ENCODE measurements at places on chromosomes 16 and 17.

GRCh38 chr16:82651921-82652601 lies 25.3 kb downstream of the CDH13 start:
- no peak for DNase-seq

DNA sequence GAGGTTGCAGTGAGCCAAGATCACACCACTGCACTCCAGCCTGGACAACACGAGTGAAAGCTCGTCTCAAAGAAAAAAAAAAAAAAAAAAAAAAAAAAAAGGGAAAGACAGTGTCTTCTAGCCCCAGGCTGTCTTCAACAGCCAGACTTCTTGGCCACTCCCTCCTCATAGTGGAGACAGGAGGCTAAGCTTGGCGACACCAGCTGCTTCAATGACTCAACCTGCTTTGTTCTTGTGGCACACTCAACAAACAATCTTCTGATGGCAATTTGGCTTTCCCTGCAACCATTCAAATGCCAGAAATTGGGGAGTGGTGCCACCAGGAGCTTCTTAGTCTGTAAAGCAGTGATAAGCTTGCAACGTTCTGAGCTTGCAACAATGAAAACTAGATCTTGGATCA lies 290.4 kb upstream of the DYNLRB2 start:
- DNase-seq: no peak

DNA sequence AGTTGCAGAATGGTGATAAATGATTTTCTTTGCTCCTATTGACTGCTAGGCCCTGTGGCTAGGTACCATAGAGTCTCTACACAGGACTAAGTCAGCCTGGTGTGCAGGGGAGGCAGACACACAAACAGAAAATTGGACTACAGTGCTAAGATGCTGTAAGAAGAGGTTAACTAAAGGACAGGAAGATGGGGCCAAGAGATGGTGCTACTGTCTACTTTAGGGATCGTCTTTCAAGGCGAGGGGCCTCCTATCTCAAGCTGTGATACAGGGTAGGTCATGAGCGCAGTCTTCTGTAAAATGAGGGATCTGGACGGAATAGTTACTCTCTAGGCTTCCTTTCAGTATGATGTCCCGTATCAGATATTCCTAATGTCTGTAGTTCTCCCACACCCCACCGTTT lies 817 bp downstream of the NME1 start:
- DNase-seq: no peak

DNA sequence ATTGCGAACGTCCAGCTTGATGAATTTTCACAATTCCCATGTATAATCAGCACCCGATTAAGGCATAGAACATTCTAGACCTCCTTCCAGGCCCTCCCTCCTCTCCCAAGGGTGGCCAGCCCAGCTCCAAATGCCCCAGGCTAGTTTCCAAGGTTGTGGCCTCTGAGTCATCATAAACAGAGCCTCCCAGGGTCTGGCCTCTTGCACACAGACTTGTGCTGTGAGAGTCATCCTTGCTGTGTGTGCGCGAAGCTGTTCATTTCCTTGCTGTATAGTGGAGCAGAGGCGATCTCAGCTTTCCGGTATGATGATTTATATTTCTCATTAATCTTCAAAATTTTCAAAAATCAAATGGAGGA lies 20.5 kb upstream of the JPH3 start:
- DNase-seq: no peak

- DNase-seq: no peak
Measured at GRCh38 chr17:48517478-48517877, 13.3 kb downstream of the HOXB1 start.

GRCh38 chr16:8888951-8889892 lies 7.1 kb downstream of the LITAFD start:
- no peak for DNase-seq

- no peak for DNase-seq
Measured at GRCh38 chr17:81991684-81992305, 14.4 kb downstream of the ASPSCR1 start.

- no peak for DNase-seq
Measured at GRCh38 chr16:88798772-88799455, 4.7 kb upstream of the CDT1 start.

DNA sequence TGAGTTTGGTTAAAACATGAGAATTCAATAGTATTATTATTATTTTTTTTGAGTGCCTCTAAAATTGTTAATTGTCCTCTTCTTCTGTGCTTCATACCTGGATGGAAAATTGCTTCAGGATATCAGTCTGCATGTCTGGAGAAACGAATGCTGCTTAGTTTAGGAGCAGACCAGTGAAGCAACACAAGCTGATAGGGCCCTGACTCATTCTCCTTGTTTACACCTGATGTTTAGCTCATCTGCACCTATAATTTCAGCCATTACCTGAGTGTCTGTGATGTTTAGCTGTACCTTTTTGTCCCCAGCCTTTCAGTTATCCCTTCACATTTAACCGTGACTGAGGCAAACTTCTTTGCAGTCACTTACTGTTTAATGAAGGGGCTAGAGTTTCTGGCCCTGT lies 14.8 kb downstream of the SNTB2 start:
- no peak for DNase-seq

- DNase-seq: no peak
Measured at GRCh38 chr16:48067388-48067787, 88.4 kb downstream of the ABCC12 start.

- DNase-seq: no peak
Measured at GRCh38 chr16:88008840-88009239, 57.6 kb downstream of the BANP start.

DNA sequence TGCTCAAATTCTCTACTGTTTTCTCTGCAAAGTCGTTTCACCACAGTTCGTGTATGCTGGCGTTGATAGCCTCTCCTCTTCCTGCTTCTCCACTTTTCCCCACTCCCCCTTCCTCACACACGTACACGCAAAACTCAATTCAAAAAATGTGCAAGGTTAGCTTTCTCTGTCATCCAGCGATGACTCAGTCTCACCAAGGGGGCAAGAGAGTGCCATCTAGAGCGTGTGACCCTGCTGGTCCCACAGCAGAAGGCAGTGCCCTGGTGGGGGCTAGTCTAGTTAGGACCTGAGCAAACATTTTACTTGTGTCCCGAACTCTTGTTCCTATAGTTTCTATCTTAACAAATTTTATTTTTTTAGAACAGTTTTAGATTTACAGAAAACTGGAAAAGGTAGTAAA lies 121.2 kb upstream of the CHMP6 start:
- DNase-seq: no peak

- DNase-seq: no peak
Measured at GRCh38 chr17:45333702-45334092, 16.9 kb upstream of the MAP3K14 start.

DNA sequence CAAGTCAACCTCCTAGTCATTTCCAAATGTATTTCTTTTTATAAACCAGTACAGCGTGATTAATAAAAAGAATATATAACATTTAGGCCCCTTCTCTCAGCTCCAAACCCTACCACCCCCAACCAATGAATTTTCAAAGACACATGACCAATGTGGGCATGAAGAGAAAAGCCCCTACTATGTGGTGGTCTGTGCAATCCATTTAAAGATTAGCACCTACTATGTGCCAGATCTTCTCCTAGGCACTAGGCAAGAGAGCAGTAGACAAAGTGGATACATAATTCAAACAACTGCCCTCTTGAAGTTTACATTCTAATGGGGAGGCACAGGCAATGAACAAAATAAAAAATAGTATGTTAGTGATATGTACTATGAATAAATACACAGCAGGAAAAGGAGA lies 19.4 kb downstream of the AXIN2 start:
- DNase-seq: no peak

DNA sequence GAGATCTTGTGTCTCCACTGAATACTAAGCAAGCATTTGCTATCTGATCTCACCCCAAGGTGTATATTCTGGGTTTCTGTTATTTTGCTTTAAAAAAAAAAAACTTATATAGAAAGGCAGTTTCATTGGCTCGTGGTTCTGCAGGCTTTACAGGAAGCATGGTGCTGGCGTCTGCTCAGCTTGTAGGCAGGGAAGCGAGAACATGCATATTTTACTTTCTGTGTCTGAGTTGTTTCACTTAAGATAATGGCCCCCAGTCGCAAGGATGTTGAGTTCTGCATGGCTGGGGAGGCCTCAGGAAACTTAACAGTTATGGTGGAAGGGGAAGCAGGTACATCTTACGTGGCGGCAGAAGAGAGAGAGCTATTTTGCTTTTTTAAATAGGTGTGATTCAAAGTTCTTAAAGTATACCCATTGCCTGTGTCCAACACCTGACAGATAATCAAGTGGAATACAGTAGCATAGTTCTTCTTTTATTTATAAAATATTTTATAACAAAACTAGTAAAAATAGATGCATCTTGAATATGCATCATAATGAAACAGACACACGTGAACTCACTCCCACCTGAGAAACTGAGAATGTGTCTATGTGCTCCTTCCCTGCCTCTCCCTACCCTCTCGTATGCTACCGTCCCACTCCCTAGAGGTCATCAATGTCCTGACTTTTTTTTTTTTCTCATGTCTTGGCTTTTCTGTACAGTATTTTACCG lies 15.4 kb upstream of the ARHGAP17 start:
- DNase-seq: no peak

DNA sequence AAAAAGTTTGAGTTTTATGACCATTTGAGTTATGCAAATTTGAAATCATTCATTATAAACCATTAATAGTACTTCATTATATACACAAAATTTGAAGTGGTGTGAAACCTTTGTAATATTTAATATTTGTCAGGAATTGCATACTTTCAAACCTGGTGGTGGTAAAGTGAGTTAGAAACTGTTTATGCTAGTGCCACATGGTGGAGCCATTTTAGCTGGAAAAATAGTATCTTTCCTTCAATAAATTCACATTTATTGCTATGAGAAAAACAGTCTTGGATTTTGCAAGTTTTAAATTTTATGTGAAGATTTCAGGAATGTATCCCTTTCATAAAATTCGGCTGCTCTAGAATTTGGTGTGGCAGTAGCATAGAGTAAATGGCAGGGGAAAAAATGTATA lies 7.3 kb upstream of the BLMH start:
- DNase-seq: no peak

DNA sequence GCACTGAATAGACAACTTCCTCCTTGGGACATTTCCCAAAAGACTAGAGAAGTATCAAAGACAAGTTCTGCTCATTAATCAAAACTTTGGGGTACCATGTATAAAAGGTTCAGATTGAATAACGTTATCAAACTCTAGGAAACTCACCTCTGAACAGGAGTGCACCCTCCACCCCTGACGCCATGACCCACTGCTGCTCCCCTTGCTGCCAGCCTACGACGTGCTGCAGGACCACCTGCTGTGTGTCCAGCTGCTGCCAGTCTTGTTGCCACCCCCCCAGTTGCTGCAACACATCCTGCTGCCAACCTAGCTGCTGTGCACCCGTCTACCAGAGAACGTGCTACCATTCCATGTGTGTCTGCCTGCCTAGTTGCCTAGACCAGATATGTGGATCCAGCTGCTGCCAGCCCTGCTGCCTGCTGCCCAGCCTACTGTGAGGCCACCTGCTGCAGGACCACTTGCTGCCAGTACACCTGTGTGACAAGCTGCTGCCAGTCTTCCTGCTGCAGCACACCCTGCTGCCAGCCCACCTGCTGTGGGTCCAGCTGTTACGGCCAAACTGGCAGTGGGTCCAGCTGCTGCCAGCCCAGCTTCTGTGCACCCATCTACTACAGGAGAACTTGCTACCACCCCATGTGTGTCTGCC lies 13.8 kb upstream of the KRTAP9-2 start:
- no peak for DNase-seq

GRCh38 chr17:57892820-57893595 lies 43.2 kb upstream of the MRPS23 start:
- no peak for DNase-seq

DNA sequence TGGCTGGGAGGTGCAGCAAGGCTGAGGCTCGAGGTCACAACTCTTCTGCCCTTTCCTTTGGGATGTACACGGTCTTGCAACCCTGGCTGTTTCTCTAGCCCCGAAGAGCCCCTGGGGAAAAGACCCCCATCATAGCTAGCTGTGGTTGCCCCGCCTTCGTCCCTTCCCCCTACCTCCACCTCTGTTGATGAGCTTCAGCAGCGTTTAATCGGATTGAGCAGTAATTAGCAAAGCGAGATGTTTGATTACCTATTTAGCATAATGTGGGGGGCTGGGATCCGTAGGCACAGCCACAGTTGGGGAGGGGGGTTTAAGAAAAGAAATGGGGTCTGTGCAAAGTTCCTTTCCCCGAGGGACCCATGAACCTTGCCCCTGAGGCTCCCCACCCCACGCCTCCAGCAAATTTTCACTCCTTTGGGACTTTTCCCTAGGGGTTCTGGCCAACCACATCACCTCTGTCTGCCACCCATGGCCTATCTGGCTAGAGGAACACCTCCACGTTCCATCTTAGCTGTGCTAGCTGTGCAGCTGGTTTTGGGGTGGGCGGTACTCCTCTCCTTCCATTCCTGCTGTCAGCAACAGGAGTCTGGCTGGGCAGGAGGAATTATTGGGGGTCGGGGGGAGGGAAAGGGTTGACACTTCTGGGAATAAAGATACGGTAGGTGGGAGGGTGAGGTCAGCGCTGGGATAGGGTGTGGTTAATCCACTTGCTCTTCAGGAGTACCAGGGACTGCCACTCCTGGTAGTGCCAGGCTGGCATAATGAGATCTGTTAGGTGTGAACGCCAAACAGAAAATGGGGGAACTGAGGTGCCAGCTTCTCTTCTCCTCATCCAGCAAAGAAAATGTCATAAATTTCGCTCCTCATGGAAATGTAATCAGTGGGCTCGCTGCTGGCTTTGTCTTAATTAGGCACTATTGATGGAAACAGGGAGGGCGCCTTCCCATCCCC lies 1.3 kb upstream of the DNAH2 start:
- DNase-seq: no peak

DNA sequence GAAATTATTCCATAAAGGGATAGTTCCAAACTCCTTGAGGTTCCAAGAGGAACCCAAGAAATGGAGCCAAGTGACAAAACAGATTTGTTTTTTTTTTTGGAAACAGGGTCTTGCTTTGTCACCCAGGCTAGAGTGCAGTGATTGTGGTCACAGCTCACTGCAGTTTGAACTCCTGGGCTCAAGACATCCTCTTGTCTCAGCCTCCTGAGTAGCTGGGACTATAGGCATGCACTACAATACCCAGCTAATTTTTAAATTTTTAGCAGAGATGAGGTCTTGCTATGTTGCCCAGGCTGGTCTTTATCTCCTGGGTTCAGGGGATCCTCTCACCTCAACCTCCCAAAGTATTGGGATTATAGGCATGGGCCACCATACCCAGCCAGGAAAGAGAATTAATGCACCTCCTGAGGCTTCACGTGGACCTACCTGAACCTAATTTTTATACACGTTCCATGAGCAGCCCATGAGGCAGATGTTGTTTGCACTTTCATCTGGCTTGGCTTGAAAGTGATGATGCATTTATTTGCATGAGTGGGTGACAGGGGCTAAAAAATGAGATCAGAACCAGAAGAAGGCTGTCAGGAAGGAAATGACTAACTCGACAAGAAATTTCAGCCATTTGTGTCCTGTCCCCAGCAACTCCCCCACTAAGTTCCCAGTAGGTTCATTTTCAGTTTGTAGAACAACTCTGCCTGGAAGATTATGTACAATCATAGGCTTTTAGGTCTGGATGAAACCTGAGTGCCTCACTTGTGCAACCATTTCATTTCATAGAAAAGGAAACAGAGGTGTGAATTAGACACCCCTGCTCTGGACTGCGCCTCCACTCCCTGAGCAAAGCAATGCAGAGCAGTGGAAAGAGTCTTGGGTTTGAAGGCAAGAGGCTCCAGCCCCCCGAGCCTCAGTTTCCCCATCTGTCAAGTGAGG lies 10.3 kb upstream of the IRF8 start:
- no peak for DNase-seq

GRCh38 chr16:70715860-70716357 lies 30.1 kb upstream of the MTSS2 start:
- DNase-seq: no peak
